Right atrium auricular region (tissue), 2 donors: ENCODE measurements at places on chromosomes 3 and 15. TPM values are rescaled to one million over a fixed set of nuclear protein-coding genes. Genes with fewer than 3 reads are reported as not detected.

- no peak overlapping the region for H3K4me3 ChIP-seq
- H3K4me1 ChIP-seq = no peaks in the 10 kb centered on the region
- H3K27ac ChIP-seq = peak overlapping the region; percentile 74
- H3K36me3 ChIP-seq = peaks cover 11% of the 10 kb centered on the region
- DNase-seq = peak; percentile 64
These were observed 48.1 kb downstream of the PTPN9 start for GRCh38 chr15:75531041-75531450.

DNA sequence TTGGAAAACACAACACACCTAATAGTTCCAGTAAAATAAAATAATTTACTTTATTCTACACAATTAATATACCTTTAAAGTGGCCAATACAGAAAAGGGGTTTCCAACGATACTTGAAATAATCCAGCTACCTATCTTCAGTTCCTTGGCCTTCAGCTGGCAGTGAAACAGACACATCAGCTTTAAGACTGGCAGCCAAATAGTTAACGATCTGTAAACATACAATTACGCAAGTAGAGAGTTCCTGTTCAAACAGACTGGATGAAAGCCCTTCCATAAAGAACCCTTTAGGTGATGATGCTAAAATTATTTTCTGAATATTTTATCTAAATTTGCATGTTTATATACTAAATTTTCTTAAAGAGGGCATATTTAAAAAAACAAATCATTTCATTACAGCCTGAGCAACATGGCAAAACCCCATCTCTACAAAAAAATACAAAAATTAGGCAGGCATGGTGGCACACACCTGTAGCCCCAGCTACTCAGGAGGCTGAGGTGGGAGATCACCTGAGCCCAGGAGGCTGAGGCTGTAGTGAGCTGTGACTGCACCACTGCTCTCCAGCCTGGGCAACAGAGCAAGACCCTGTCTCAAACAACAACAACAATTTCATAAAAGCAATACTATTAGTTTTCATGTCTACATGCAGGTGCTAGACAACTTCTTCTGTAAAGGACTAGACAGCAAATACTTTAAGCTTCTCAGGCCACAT, 12.9 kb downstream of the DYNC1LI1 start:
- no peak overlapping the region for H3K4me3 ChIP-seq
- no peaks in the 10 kb centered on the region for H3K36me3 ChIP-seq
- H3K4me1 ChIP-seq = no peaks in the 10 kb centered on the region
- H3K27ac ChIP-seq = no peak overlapping the region

- H3K27ac ChIP-seq = no peak overlapping the region
- no peaks in the 10 kb centered on the region for H3K36me3 ChIP-seq
- H3K27me3 ChIP-seq = no peaks in the 10 kb centered on the region
- no peaks in the 10 kb centered on the region for H3K4me1 ChIP-seq
These were observed 662.9 kb upstream of the TBL1XR1 start for GRCh38 chr3:177860184-177860583.

DNA sequence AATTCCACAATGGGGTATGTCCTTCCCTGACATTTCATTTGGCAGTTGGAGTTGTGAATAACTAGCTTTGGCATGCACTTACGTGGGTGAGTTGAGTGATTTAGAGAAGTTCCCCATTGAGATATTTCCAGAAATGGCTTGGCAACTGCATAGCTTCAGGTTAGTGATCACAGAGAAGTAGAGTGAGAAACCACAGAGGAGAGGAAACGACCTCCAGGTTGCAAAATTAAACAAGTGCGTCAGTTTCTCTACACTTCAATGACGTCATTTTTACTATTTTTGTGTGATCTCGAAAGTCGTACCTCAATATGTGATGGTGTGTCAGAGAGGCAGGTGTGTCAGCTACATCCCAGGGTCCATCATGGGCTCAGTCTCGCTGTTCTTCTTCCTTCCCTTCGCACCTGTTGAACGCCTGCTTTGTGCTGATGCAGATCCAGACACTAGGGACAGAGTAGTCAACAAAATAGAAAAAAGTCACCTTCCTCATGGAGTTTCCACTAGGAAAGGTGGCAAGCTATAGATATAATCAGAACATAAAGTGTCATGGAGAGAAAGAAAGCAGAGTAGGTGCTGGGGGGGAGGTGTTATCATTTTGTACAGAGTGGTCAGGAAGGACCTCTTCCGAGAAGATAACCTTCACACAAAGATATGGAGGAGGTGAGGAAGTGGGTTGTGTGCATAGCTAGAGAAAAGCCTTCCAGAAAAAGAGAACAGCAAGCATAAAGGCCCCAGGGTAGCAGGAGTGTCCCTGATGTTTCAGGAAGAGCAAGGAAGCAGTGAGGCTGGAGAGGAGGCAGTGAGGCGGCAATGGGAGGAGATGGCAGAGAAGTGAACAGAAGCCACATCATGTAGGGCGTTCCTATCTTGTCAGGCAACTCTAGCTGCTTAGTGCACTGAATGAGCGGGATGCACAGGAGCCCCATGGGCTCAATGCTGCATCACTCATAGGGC, 75.6 kb downstream of the MCTP2 start:
- H3K4me3 ChIP-seq = no peak overlapping the region
- H3K27me3 ChIP-seq = no peaks in the 10 kb centered on the region
- H3K36me3 ChIP-seq = no peaks in the 10 kb centered on the region

GRCh38 chr15:44231842-44232241, 36.8 kb upstream of the FRMD5 start:
- no peaks in the 10 kb centered on the region for H3K27me3 ChIP-seq
- no peak for DNase-seq
- no peaks in the 10 kb centered on the region for H3K36me3 ChIP-seq

- no peaks in the 10 kb centered on the region for H3K4me1 ChIP-seq
- H3K4me3 ChIP-seq = no peak overlapping the region
- H3K27me3 ChIP-seq = no peaks in the 10 kb centered on the region
These were observed 91.8 kb downstream of the LARS2 start for GRCh38 chr3:45480218-45480617.

GOLGA8J gene
- not detected for total RNA-seq

CHRM5 gene
- total RNA-seq = not detected
